ENCODE measurements at places on chromosomes 16 and 17.

- no peak for DNase-seq
These were observed 30.6 kb downstream of the RNF43 start for GRCh38 chr17:58386708-58387107.

DNA sequence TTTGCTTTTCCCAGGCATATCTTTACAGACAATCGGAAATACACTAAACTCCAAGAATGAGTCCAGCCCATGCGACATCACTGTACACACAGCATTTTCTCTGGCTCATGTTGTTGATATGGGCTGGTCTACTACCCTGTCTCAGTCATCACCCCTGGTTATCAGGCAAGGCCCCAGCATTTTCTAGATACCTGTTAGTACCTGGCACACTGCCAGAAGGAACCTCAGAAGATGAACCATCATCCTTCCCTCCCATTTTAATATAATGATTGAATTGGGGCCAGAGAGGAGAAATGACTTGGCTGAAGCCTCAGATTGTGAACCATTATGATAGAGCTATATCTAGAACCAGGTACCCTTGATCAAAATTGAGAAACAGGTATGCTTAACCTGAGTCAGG is 406.2 kb downstream of the CDH11 start:
- DNase-seq: no peak

DNA sequence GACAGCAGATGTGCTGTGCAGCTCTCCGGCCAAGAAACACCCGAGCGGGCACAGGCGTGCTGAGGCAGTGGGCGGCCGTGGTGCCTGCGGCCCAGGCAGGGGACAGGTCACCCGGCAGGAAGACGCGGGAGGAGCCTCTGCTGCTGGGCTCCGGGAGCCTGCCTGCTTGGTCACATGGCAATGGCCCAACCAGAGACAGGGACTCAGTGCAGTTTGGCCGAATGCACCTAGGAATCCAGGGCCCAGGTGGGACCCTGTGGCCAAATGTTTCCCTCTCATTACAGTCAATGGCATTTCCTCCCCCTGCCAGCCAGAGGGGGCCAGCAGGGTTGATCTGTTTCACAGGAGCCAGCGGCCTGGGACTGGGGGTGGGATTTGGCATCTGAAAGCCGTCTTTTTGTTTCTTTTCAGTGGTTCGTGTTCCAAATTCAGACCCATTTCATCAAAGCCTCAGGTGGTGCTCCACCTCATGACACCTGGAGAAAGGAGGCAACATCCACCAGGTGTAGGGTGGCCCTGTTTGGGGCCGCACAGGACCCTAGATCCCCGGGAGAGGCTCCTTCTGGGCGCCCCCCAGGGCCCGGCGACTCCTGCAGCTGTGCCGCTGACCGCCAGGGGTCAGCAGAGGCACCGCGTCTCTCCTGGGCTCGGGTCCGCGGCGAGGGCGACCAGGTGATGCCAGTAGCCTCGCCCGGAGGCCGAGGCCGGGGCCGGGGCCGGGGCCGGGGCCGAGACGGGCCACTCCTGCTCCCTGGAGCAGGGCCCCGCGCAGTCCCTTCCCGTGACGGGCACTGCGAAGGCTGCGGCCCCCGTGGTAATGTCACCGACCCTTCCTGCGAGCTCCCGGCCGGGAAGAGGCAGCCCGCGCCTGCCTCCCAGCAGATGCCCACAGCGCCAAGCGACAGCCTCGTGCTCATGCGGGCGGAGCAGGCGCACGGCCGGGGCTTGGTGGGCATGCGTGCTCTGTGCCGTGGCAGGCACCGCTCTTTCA is 118.5 kb downstream of the C16orf78 start:
- peak; percentile 43 for DNase-seq

- DNase-seq: no peak
These were observed 242.1 kb upstream of the GSE1 start for GRCh38 chr16:85370881-85371651.

DNA sequence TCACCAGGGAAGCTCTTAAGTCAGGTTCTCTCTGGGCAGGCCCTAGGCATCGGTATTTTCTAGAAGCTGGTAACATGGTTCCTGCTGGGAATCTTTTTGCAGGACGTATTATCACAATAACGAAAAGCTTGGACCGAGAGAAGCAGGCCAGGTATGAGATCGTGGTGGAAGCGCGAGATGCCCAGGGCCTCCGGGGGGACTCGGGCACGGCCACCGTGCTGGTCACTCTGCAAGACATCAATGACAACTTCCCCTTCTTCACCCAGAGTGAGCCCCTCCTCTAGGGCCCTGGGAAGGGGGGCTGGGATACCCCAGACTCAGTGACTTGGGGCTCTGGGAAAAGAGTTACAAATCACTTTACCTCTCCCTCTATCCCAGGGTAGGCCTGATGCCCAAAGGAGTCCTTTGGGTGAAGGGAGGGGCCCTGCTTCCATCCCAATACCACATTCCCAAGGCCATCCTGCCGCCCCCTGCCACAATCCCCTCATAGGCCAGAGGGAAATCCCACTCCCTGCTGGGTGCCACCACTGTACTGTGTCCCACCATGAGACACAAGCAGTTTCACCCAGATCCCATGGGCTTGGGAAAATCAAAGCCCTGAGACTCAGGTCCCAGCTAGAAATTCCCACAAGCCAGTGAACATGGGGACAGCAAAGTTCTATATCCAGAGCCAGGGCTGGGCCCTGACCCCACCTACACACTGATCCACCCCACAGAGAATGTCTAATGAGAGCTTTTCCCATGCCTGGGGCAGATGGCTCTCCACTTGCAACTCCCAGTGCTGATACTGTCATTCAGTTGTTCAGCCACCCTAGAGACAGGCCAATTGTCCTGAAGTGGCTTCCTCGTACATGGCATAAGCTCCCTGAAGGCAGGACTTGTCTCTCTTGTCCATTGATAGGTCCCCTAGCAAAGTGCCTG is 23.0 kb downstream of the CDH5 start:
- DNase-seq: no peak

All from stimulated activated CD4-positive, alpha-beta T cell treated with anti-CD3 and anti-CD28 coated beads, Interleukin-2, amount 100 ng/mL, for 24 hours (primary cell).